NCI-H1417 treated with DMSO at 0.1 percent for 48 hours (cell line): ENCODE measurements at places on chromosomes 16 and 17.

DNA sequence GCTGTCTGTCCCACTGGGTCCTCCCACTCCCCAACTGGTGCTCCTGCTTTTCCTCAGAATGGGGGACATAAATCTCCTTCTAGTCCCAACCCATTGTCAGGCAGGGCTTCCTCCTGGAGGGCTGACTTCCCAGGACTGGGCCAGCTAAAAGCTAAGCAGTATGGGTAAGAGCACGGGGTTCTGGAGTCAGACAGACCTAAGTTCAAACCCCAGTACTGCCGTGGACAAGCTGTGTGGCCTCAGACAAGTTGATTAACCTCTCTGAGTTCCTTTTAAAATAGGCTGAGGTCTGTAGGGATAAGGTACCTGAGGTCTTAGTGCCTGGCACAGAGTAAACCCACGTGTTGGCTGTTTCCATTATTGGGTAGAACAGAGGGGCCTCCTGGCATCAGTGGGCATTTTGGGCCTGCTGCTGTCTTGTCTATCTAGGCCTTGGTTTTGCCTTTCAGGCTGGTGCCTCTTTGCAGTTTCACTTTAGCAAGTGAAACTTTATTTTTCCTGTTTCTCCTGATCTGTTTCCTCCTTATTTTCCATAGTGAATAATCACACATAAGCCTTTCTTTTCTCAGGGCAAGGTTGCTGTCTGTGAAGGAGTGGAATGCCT lies 114.6 kb downstream of the PRKCB start:
- DNase-seq = no peak

DNA sequence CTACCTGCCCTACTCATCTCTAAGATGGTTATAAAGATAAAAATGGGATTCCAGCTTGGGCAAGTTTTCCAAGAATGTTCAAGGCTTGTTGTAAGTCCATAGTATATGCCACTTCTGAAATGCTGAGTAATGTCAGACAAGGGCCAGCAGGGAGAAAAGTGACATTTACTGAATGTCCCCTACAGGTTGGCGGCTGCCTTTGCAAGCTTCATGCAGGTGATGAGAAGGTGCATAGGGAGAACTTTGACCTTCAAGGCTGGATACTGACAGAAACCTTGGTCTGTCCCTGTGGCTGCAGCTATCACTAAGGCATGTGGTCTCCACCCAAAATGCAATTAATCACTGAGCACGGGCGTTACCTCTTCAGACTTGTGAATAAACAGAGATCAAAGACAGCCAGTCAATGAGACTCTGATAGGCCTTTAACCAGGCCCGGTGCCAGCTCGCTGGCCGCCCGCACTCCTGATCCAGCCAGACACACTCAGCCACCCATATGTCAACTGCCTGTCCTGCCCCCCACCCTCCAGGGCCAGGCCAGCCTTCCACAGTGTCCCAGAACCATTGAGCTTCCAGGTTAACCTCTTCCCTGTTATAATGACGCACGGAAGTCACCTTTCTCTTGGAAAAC lies 26.8 kb upstream of the AXIN2 start:
- DNase-seq = no peak

DNA sequence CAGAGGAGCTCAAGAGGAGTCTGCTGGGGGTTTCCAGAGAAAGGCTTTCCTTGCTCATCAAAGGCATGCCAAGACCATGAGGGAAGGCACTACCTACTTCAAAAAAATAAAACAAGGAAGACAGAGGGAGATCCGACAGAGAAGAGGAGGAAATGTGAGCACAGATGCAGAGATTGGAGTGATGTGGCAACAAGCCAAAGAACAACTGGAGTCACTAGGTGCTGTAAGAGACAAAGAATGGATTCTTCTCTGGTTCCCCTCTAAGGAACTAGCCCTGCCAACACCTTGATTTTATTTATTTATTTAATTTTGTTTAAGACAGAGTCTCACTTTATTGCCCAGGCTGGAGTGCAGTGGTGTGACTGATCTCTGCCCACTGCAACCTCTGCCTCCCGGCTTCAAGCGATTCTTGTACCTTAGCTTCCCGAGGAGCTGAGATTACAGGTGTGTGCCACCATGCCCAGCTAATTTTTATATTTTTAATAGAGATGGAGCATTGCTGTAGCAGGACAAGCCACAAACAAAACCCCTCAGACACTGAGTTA lies 13.8 kb upstream of the ACSF2 start:
- no peak for DNase-seq

- DNase-seq = no peak
Measured at GRCh38 chr17:57242148-57242547, 14.2 kb upstream of the MSI2 start.

DNA sequence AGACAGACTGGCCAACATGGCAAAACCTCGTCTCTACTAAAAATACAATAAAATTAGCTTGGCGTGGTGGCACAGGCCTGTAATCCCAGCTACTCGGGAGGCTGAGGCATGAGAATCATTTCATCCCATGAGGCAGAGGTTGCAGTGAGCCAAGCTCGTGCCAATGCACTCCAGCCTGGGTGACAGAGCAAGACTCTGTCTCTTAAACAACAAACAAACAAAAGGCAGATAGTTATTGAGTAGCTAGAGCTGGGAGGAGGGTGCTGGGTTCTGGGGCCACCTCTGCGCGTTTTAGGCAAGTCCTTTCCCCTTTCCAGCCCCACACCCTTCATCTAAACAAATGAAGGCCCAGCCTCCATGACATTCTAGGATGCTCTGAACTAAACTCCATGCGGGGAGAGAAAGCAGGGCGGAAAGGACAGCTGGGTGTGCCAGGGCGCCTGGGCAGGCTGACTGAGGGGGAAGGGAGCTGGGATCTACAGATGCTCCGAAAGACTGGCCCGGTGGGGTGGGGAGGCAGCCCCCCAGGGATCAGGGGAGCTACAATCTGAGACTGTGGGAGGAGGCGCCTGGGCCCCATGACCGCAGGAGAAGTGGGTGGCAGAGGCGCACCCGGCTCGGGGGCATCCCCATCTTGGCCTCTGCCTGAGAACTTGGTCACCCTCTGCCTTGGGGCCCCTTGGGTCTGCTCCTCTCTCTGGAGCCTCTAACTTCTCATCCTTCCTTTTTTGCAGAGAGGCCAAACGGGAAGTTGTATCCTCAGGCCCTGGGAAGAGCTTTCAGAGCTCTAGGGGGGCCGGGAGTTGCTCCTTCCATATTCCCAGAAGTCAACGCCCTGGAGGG lies 910 bp downstream of the ITGAL start:
- DNase-seq = no peak

GRCh38 chr17:9456330-9456729 lies 119.3 kb downstream of the STX8 start:
- DNase-seq = no peak

- no peak for DNase-seq
Measured at GRCh38 chr16:25988084-25988483, 296.3 kb downstream of the HS3ST4 start.

GRCh38 chr17:57391857-57392471 lies 135.6 kb downstream of the MSI2 start:
- no peak for DNase-seq

DNA sequence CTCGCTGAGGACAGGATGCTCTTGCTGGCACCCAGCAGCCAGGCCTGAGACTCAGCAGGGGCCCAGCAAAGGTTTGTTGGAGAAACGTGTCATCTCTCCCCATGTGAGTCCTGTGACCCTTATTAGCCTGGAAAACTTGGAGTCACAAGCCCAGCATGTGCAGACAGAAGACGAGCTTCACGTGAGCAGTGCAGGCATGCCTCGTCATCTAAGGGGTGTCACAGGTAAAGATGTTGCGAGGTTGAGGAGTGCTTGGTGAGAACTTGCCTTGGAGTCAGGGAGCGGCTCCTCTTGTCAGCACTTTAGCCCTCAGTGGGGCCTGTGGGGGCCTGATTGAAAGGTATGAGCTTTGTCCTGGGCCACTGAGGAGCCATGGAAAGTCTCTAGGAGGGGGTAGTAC lies 2.1 kb upstream of the CTRL start:
- DNase-seq = no peak

DNA sequence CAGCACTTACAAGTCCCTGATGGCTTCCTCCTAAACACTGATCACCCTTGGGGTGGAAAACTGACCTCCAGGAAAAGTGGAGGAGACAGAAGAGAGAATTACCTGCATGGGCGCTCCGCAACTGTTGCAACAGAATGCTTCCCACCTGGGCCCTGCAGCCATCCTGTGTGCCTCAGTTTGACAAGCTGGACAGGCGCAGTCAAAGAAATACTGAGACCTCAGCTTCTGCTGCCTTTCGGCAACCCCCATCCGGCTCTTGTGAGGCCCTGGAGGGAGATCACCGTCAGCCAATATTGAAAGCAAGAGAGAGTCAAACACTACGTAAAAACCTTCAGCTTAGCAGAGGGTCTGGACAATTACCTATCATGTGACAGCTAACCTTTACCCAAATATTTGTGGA lies 24.8 kb downstream of the SERPINF1 start:
- no peak for DNase-seq

GRCh38 chr17:74994440-74994839 lies 7.0 kb downstream of the CDR2L start:
- DNase-seq = no peak

DNA sequence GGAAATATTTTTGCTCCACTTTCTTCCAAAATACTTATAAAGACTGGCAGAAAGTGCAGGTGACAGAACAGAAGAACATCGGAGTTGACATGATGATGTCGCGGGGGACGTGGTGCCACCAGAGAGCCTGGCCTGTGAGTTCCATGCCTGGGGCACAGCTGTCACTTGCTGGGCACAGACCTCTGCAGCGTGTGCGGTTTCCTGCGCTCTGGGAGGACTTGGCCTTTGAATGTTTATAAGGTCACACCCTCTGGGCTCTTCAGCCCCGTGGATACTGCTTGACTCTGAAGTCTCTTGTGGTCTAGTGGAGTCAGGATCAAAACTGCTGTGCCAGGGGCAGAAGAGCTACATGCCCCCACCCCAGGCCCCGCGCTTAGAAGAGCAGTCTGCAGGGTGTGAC lies 357.9 kb downstream of the SLC39A11 start:
- no peak for DNase-seq

- no peak for DNase-seq
Measured at GRCh38 chr16:79874391-79874790, 273.9 kb upstream of the MAF start.

DNA sequence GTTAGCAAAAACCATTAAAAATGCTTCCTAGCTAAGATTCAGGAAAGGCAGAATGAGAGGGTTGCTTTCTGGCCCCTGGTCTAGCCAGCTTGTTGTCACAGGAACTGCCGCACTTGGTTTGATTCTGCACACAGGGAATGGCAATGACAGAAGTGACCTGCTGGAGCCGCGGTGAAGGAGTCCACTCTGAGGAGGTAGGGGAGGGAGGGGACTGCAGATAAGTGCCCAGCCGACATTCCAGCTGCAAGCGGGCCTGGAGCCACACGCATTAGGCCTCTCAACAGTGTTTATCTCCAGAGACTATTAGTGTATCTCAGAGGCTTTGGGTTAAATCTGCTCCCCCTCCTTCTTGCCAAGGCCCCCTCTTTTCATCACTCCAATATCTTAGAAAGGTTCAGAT lies 38.6 kb downstream of the CDRT15 start:
- no peak for DNase-seq

DNA sequence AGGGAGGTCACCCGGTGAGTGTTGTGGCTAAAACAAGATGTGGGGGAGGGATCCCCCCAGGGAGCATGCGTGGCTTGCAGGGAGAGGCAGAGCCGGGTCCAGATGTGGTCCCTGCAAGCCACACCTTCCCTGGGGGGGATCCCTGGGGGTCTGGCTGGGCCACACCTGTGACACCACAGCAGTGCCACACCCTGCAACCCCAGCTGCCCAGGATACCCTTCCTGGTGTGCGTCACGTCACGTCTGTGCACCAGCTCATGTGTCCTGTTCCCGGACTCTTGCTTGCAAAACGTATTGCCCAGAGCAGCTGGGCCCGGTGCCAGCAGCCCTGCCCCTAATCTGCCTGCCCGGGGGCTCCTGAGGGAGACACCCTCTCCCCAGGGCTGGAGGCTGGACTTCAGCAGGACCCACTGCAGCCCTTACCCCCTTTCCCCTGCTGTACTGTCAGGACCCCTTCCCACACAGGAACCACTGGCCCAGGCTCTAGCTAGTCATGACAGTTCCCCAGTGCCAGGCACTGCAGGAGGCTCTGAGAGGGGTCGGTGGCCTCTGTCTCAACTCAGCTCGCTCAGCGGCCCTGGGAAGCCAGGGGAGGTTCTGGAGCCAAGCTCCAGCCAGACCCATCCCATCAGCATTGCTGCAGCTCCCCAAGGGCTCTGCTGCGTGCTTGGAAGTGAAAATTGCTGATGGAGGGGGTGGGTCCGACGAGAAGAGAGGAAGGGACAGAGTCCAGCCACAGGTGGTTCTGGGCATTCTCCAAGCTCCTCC lies 25.8 kb upstream of the ACSF3 start:
- no peak for DNase-seq

- DNase-seq = no peak
Measured at GRCh38 chr16:76976101-76976500, 214.9 kb upstream of the MON1B start.

DNA sequence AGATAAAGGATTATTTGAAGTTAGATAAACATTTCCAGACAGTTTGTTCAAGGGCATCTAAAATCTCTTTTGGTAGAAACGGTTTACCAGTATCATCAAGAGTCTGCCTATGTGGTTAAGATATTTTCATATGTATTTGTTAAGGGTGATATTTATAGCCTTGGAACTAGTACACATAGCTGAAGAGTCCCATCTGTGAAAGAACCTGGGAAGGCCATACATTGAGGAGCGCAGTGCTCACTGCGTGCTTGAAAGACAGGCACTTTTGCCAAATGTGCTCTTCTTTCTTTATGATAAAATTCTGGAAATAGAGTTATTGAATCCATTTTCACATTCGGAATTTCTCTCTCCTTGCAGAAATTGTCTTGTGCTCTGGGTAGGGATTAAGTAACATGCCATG lies 7.7 kb downstream of the IGSF6 start:
- DNase-seq = no peak
